ENCODE measurements at places on chromosomes 12 and 14. TPM values are rescaled to one million over a fixed set of nuclear protein-coding genes. Genes with fewer than 3 reads are reported as not detected.

GRCh38 chr12:100141998-100142850 is 450 bp downstream of the BLTP3B start:
- peak; percentile 78 for DNase-seq

DNA sequence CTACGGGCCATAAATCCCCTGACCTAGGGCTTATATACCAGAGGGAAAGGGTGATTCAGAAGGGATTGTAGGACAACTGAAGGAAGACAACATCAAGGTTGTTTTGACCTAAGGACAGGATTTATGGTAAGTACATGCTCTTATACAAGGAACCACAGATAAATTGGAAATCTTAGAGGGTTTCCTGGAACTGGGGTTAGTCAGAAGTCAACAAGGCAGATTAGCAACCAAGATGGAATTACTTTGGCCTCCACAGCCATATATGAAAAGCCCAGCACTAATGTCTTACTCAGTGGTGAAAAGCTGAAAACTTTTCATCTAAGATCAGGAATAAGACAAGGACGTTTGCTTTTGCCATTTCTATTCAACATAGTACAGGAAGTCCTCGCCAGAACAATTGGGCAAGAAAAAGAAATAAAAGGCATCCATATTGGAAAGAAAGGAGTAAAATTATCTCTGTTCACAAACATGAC is 5.4 kb downstream of the TMBIM4 start:
- no peak for DNase-seq

- DNase-seq, result no peak
Observed at GRCh38 chr12:2390850-2391390, 338.1 kb downstream of the CACNA1C start.

- no peak for DNase-seq
Observed at GRCh38 chr12:54945082-54945481, 39.5 kb downstream of the TESPA1 start.

DNA sequence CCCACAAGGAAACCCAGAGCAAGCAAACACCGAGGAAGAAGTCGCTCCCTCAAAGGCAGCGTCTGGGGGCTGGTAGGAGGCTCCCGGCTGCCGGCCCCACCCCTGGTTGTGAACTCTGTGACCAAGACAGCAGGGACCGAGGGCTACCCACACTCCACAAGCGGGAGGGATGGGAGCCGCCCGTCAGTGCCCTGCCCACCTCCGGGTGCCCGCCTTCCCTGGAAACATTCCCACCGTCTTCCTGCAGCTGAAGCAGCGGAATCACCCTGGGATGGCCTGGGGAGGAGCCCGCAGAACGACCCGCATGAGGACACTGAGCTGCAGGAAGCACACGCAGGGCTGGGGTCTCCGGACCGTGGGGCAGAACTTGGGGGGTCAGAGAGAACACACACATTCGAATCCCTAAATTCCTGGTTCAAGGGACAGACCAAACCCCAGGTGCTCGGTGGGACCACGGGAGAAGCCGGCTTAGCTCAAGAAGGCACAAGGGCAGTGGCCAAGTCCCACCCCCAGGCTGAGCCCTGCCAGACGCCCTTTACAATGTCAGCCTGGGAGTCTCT is 33.5 kb upstream of the C14orf180 start:
- no peak for DNase-seq

Gene KLRC3
- 0.81 TPM for total RNA-seq
